Activated CD4-positive, alpha-beta T cell treated with anti-CD3 and anti-CD28 coated beads for 36 hours (primary cell): ENCODE measurements at places on chromosomes 13 and 19. TPM values are rescaled to one million over a fixed set of nuclear protein-coding genes. Genes with fewer than 3 reads are reported as not detected.

Gene VSTM2B
- not detected for total RNA-seq

GRCh38 chr19:3019211-3019854 is 9.7 kb downstream of the TLE2 start:
- no peak for DNase-seq

Gene MCEMP1
- total RNA-seq = not detected

DNA sequence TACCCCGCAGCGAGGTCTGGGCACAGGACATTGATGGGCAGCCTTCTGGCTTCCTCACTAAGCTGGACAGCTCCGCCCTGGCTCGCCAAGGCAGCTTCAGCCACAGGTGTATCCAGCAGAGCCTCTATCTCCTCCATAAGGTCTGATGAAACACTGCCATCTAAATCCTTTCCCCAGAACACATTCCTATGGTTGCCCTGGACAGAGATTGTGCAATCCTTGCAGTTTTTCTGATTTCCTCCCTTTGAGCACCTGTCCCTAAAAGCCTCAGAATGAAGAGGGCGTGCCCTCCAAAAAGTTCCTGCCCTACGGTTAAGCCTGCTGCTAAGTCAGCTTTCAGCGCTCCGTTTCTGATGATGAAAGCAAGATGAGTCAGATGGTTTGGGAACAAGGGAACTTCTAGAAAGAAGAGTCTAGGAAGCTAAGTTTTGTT is 21.0 kb downstream of the CLEC4M start:
- no peak for DNase-seq

- DNase-seq = no peak
These were observed 434.4 kb upstream of the NBEA start for GRCh38 chr13:34507630-34508029.

DNA sequence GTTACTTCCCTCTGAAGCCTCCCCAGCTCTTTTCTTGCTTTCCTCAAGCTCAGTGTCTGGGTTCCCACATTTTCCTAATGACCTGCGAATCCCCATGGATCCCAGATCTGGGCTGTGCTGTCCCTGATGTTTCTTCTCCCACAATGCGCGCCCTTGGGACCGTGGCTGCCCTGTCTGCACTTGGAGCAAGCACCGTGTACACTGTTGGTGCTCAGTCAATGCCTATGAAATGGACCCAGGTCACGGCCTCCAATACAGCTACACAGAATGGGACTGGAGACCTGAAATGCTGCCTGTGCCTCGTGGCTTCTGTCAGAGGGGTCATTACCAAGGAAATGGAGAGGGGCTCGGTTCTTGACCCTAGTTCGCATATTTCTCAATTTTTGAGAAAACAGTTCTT is 160.1 kb upstream of the SOX1 start:
- DNase-seq = no peak

DNA sequence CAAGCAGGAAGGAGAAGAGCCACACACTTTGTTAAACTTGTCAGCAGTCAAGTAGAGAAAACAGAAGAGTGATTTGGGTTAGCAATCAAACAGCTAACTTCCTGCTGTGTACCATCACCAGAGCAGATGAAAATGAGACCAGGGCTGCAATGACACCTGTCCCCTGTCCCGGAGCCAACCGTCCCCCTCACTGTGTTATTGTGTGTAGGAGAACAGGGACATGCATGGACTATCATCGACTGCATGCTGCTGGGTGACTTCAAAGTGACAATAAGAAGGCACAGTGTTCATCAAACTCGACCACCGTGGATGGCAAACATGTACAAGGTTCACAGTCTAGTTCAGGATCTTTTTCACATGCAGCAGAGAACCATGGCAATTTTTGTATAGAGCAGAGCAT is 94.0 kb upstream of the SLC15A1 start:
- DNase-seq = no peak

DNA sequence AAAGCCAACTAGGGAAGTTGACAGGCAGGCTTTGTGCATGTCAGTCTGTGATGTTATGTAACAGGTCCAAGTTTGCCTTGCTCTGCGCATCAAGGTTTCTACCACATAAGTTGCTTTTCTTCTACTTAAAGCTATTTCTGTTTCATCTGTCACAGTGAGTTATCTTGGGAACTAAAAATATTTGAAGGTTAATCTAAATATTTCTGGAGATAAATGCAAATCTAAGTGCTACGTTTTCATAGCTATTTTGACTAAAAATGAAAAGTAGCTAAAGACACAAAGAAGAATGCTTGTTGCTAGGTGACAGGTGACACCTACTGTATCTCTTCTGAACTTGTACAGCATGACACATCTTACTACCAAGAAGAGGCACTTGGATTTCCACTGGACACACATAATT is 135.6 kb downstream of the KLF12 start:
- no peak for DNase-seq

Gene ZSWIM9
- 7.4 TPM for total RNA-seq

- no peak for DNase-seq
These were observed 28.3 kb upstream of the KCTD4 start for GRCh38 chr13:45229172-45229571.

- peak; percentile 100 for DNase-seq
These were observed at the start of gene TOMM40 for GRCh38 chr19:44891016-44891882. TSS of gene TOMM40 (plus strand) at chr19:44891254. CDS start at chr19:44891416, 162 bp downstream.

Gene CD22
- 3.5 TPM for total RNA-seq

- no peak for DNase-seq
These were observed 73.9 kb upstream of the SLC10A2 start for GRCh38 chr13:103140001-103140671.

DNA sequence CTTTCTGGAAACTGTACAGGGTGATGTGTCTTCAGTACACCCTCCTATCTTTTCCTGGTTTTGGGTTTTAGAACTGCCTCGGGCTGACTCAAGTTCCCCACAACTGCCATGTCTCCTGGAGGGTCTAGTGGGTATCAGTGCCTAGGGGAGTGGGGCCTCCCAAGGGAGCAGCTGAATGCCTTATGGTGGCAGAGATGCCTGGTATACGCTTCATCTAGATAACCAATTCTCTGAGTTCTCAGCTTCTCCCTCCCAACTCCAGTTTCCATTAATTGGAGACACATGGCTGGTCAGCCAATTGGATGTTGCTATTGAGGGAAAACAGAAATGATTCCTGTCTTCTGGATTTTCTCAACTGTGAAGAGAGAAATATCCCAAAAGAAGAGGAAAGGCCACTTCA is 12.8 kb downstream of the ZNF439 start:
- DNase-seq = no peak

DNA sequence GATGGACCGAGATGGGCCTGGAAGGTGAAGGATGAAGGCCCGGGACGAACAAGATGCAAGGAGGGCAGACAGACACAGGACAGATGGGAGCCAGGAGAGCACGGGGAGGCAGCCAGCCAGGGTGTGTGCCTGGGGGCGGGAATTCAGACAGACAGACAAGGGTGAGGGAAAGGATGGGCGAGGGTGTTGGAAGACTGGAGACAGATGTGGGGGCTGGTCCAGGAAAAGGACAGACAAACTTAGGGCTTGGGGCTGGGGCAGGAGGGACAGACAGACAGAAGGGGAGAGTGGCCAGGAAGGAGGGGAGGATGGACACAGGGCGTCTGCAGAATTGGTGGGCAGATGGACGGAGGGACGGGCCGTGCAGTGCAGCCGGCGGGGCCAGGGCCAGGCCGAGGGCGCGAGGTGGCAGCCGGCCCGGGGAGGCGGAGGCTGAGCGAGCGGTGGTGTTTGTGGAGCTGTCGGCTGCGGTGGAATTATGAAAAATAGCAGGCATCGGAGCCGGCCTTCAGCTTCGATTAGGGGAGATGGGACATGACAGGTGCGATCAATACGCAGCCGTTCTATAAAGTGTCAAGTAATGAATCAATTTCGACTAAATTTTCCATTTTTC is 4.6 kb upstream of the ERFL start:
- DNase-seq = no peak

Gene DNAJB1
- 69.3 TPM for total RNA-seq

Gene FLT3LG
- 38.6 TPM for total RNA-seq

GRCh38 chr19:4676955-4677731 is 7.0 kb upstream of the MYDGF start:
- DNase-seq = peak; percentile 52

GRCh38 chr13:45084515-45084914 is 35.8 kb upstream of the GTF2F2 start:
- DNase-seq = no peak

Gene UNC13A
- 0.02 TPM for total RNA-seq

GRCh38 chr19:36973021-36973843 is 57.1 kb downstream of the ZNF568 start:
- peak; percentile 92 for DNase-seq

DNA sequence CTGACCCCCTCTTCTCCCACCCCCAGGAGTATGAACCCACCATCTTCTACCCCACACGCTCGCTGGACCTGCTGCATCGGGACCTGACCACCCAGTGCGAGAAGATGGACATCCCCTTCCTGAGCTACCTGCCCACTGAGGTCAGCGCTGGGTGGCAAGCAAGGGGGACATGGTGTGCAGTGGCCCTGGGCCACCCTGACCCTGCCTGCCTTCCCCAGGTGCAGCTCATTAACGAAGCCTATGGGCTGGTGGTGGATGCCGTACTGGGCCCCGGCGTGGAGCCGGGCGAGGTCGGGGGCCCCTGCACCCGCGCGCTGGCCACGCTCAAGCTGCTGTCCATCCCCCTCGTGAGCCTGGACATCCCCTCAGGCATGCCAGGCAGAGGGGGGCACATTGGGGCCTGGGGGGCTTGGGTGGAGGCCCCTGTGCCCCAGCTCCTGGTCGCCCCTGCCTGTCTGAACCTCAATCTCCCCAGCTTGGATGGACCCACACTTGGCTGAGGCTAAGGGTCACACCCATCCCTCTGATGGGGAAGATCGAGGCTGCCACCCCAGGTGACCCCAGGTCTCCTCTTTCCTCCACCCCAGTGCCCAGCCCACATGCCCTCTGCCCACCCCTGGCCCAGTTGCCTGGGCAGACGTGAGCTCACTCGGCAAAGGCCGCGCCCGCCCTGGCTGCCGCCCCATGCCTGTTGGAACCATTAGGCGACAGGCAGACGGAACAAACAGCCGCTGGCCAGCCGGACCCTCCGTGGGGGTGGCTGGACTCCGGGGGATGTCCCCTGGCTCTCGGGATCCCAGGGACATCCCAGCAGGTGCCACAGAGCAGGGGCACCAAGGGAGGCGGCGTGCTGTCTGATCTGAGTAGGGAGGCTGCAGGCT is 2.5 kb upstream of the CILP2 start:
- DNase-seq = no peak

DNA sequence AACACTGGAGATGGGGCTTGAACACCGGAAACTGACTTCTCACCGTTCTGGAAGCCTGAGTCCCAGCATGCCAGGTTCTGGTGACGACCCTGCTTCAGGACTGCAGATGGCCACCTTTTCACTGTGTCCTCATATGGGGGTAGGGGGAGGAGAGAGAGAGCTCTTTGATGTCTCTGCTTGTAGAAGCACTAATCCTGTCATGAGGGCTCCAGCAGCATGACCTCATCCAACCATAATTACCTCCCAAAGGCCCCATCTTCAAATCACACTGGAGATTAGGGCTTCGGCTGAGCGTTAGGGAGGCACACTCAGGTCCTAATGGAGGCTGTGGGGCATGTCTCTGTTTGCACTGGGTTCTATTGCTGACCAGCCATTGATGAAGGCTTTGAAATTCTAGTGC is 255.3 kb downstream of the TEX29 start:
- no peak for DNase-seq

GRCh38 chr19:37959665-37960114 is 52.7 kb downstream of the SIPA1L3 start:
- DNase-seq = no peak

- DNase-seq = no peak
These were observed 84.1 kb upstream of the TRPC4 start for GRCh38 chr13:37953696-37954095.

Gene LRRC25
- not detected for total RNA-seq

GRCh38 chr19:2113439-2114211 is 16.9 kb downstream of the IZUMO4 start:
- DNase-seq = no peak

Gene RASGRP4
- 5.9 TPM for total RNA-seq

DNA sequence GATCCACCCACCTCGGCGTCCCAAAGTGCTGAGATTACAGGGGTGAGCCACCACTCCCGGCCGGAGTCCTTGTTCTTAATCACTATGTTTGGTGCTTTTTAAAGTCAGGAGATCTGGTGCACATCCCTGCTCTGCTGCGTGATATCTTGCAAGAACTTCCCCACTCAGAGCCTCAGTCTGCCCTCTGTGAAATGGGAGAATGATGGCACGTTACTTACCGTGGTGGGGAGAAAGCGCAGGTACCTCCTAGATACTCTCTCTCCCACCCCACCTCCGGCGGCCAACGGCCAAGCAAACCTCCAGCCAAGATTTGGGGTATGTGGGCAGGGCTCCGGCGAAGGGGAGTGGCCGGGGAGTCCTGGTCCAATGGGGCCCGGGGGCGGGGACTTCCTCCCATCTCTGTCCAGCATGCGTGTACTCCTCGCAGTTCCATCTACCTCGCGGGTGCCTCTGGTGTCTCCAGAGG is at the start of gene RYR1:
TSS of gene RYR1 (plus strand) at position 424 of the 466 bp plus-strand sequence. CDS start 139 bp downstream, outside the sequence.
- peak; percentile 77 for DNase-seq

Gene SIGLEC12
- total RNA-seq = 1.9 TPM

GRCh38 chr13:94192431-94192975 is 287.0 kb downstream of the DCT start:
- DNase-seq = peak; percentile 29

- DNase-seq = peak; percentile 64
These were observed at the start of gene ENOX1 for GRCh38 chr13:43786766-43787517. TSS of gene ENOX1 (minus strand) at chr13:43786972.

GRCh38 chr13:101869553-101869952 is 417.1 kb downstream of the ITGBL1 start:
- DNase-seq = no peak

Gene ZNF790
- total RNA-seq = 8.8 TPM

DNA sequence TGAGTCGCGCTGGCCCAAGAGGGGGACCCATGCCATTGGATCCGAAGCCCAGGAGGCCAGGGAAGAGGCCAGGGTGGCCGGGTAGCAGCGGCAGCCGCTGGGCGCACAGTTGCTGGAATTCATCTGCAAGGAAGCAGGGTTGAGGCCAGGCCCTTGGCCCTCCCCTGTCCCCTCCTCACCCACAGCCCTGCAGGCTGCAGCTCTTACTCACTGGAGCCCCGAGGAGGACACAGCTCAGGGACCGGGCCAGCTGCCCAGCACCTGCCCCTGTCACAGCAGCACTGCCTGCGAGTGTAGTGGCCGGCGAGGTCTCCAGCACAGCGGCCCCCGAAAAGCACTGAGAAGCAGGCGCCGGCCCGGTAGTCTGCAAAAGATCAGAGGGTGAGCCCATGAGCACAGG is 11.2 kb downstream of the FBN3 start:
- DNase-seq = no peak

DNA sequence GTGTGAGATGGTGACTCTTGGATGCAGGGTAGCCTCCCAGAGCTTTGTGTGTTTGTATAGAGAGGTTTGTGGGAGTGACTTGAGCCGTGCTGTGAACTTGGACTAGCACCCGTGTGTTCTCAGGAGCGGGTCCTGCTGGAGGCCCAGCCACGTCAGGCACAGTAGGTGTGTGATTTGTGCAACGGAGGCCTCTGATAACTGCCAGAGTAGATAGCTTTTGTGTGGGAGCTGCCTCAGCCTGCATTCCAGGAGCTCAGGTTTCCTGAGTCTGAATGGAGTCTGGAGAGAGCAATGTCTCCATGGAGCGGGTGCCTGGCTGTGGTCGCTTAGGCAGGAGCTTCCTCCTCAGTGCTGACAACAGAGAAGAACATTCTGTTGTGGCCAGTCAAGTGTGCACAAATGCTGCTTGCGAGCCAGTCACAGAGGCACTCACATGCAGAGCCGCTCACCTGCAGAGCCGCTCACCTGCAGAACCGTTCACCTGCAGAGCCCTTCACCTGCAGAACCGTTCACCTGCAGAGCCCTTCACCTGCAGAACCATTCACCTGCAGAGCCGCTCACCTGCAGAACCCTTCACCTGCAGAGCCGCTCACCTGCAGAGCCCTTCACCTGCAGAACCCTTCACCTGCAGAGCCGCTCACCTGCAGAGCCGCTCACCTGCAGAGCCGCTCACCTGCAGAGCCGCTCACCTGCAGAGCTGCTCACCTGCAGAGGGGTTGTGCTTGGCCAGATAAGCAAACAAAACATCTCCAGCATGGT is 32.6 kb downstream of the TFDP1 start:
- DNase-seq = no peak
